ENCODE measurements at places on chromosomes 3 and 15. TPM values are rescaled to one million over a fixed set of nuclear protein-coding genes. Genes with fewer than 3 reads are reported as not detected.

FBN1 gene
- 823 TPM for total RNA-seq

EFHB gene
- under 0.01 TPM for total RNA-seq

XCR1 gene
- not detected for total RNA-seq

NR1D2 gene
- 35.1 TPM for total RNA-seq

PIGBOS1 gene
- total RNA-seq = 5.6 TPM

CPEB1 gene
- total RNA-seq = 13.8 TPM

FGF12 gene
- not detected for total RNA-seq

All from regular cardiac myocyte (primary cell).